ENCODE measurements at places on chromosomes 3 and 15.

DNA sequence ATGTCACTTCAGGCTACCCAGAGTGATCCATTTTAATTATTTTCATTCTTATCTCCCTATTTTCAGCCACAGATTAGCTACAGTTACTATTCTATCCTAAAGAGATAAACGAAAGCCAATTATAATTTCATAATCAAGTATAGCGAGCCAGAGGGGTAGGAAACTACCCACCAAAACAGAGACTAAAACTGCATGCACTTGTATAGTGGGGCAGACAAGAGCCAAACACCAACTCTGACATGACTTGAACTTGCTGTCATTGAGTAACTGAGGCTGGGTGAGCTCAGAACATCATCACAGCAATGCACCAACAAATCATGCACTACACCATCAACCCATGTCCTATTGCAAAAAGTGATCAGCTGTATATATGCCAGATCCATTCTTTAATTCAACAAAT, 64.8 kb downstream of the FBN1 start:
- DNase-seq: no peak

DNA sequence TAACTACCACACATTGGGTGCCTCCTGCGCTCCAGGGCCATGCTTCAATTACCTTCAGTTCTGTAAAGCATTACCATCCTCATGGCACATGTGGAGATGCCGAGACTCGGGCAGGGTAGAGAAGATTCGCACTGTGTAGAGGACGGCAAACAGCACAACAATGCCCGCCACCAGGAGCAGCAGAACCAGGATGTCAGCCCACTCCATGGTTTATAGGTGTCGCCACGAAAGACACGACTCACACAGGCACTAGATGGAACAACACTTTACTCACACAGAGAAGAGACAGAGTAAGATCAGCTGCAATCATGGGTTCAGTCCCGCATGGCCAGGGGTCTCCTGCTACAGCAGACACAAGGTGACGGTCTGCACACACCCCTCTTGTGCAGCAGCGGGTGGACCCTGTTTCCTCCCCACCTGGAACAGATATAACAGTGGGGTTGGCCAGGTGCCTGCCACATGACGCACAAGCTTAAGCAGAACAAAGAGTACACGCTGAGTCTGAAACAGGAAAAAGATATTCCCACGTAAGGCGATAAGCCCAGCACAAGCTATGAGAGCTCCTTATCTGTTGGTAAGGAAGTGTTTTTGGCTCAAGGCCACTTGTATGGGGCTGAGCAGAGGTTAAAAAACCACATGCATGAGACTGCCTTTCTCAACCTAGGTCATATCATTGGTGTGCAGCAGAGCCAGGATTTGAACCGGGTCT, 2.5 kb upstream of the TBC1D21 start:
- no peak for DNase-seq

DNA sequence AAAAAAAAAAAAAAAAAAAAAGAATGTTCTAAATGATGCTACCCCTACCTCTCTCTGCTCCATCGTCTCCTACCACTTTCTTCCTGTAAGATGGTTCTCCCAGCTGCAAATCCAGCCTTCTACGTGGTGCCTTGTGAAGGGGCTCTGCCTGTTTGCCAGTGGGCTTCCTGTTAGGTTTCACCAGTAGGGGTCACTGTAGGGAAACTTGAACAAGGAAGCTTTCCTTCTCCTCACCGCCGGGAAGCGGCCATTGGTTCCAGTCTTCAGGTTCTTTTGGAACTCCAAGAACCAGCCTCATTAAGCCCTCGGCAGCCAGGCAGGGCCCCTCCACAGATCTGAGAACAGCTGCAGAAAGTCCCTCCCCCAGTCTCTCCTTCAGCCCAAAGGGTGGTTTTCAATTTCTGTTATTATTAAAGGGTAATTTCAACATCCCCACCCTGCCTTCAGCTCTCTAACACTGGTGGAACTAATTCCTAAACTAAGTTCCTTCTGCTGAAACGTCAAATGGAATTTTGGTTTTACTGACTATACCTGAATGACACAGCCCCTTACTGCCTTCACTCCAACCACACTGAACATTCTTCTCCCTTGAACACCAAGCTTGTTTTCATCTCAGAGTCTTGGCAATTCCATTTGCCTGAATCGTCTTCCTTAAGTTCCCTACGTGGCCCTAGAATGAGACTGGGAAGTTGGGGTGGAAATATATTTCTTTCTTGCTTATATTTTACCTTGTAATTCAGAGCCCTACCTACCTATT, 13.5 kb downstream of the MCCC1 start:
- DNase-seq: no peak

GRCh38 chr3:11556851-11557644, 86.7 kb downstream of the VGLL4 start:
- DNase-seq: no peak
